NCI-H774 (cell line): ENCODE measurements at places on chromosomes 1 and 21.

GRCh38 chr1:78121710-78122109, 75.9 kb downstream of the GIPC2 start:
- no peak for DNase-seq

GRCh38 chr1:7474786-7475502, 296.2 kb upstream of the VAMP3 start:
- DNase-seq, result no peak

- DNase-seq, result no peak
Measured at GRCh38 chr1:22747021-22747734, 36.5 kb downstream of the EPHB2 start.

DNA sequence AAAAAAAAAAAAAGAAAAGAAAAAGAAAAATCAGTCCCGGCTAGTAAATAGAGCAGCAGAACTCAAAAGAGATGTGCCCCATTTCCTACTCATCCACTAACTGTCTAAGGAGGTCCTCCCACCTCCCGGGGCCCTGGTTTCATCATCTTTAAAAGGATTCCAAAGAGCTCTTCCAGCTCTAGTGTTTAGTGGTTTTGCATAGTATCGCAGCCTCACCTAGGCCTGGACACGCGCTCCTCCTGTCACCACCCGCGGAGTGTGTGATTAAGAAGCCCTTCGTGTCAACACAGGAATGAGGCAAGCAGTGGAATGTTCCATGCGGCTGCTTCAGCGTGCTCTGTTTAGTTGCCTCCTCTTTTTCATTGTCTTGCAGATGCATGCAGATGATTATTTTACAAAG, 49.0 kb downstream of the LBR start:
- no peak for DNase-seq

DNA sequence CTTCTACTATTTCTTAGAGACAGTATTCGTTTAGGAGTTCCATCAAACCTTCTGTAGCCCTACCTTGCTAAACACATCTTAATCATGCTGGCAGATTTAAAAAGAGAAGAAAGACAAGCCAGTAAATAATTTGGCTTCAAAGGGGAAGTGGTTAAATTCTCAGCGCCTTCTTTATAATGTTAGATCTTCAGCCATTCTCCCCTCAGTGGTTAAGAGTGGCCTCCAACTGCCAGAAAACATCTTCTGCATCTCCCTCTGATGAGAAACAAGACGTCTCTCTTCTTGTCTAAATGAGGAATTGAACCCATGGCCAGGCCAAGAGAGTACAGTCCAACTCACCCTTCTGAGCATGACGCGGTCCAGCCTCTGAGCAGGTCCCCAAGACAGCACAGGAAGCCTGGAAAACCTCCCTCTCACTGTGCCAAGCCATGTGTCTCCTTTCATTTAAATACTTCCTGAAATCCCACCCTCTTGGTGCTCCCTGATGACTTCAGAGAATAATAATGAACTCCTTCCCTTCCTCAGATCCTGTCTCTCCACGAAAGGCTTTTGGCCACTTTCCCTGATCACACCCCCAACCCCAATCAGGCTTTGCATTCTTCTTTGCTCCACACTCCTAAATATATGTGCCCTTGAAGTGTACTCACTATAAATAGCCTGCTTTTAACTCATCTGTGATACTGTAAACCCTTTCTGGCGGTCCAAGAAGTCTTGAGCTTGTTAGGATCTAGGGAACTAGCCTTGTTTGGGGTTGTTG, 16.4 kb upstream of the LRRC52 start:
- DNase-seq, result no peak

- no peak for DNase-seq
Measured at GRCh38 chr1:184315254-184315653, 71.6 kb upstream of the C1orf21 start.
